D721Med (cell line): ENCODE measurements at places on chromosomes 13 and 19.

DNA sequence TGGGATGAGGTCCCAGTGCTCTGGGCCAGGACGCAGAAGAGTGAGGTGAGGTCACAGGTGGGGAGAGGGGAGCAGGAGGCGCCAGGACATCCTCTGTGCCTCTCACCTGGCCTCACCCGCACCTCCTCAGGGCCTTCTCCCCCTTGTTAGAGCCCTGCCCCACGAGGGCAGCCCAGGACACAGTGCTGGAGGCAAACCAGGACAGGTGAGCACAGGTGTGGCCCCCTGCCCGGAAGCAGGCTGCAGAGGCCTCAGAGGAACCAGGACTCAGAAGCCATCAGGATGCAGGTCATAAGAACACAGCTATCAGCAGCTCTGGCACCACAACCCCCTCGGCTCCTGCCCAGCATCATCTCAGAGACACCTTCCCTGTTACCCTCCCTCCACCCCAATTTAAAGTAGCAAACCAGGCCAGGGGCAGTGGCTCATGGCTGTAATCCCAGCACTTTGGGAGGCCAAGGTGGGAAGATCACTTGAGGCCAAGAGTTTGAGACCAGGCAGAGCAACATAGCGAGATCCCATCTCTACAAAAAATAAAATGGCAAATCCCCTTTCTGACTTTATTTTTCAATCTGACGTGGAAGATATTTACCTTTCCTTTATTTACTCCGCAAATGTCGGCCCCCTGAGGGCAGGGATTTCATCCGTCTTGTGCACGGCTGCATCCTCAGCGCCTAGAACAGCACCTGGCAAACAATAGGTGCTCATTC is at the start of gene CEACAM16:
CEACAM16 (plus strand) TSS at position 660 of the 710 bp plus-strand sequence. CDS start 2,306 bp downstream, outside the sequence.
- DNase-seq, result no peak

- DNase-seq, result no peak
Measured at GRCh38 chr13:35966024-35966423, 165.2 kb downstream of the DCLK1 start.

- no peak for DNase-seq
Measured at GRCh38 chr19:48751845-48752495, 471 bp downstream of the FUT1 start.

DNA sequence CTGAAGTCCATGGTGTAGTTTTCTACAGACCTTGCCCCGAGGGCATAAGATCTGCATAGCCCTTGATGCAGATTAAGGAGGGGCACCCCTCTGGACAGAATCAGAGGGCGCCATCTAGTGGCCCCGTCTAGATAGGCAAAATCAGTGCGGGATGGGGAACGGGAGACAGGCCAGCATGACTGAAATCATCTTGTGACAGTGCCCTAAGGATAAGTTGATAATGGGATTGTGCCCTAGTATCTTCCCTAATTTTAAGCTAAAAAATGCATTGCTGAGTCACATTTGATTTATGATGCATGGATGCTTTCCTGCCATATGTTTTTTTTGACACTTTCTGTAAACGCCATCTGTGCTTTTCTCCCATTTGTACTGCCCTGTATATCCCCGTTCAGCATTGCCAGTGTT is 19.0 kb upstream of the GPI start:
- peak; percentile 81 for DNase-seq

DNA sequence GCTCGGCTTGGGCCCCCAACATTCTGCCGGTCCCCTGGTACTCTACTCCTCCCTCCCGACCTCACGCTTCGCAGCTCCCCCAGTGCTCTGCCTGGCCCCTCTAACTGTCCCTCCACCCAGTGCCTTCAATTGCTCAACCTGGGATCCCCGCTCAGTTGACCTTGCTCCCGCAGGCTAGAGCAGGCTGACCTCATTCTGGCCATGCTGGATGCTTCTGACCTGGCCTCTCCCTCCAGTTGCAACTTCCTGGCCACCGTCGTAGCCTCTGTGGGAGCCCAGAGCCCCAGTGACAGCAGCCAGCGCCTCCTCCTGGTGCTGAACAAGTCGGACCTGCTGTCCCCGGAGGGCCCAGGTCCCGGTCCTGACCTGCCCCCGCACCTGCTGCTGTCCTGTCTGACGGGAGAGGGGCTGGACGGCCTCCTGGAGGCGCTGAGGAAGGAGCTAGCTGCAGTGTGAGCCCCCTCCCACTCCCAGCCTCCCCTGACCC is 3.6 kb downstream of the GTPBP3 start:
- no peak for DNase-seq

GRCh38 chr19:28605501-28606268 is 607.3 kb downstream of the UQCRFS1 start:
- no peak for DNase-seq

- peak; percentile 11 for DNase-seq
Measured at GRCh38 chr19:16467581-16467980, 4.2 kb downstream of the EPS15L1 start.

DNA sequence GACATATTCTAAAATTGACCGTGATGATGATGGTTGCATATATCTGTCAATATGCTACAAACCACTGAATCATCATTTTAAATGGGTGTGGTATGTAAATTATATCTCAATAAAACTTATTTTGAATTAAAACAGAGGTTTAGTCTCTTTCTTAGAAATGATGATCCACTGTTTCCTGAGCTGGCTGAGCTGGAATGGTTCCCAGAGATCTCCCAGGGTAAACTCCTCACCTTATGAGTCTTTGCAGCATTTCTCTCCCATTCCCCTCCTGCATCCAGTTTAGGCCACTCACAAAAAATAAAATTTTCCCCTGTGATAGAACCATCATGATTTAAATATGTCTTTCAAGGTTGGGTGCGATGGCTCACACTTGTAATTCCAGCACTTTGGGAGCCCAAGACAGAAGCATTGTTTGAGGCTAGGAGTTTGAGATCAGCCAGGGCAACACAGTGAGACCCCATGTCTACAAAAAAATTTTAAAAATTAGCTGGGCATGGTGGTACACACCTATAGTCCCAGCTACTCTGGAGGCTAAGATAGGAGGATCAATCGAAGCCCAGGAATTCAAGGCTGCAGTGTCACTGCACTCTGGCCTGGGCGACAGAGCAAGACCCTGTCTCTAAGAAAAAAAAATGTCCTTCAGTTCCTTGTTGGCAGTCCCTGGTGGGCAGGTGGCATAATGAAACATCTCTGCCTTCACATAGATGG is 46.1 kb downstream of the FLT1 start:
- no peak for DNase-seq

DNA sequence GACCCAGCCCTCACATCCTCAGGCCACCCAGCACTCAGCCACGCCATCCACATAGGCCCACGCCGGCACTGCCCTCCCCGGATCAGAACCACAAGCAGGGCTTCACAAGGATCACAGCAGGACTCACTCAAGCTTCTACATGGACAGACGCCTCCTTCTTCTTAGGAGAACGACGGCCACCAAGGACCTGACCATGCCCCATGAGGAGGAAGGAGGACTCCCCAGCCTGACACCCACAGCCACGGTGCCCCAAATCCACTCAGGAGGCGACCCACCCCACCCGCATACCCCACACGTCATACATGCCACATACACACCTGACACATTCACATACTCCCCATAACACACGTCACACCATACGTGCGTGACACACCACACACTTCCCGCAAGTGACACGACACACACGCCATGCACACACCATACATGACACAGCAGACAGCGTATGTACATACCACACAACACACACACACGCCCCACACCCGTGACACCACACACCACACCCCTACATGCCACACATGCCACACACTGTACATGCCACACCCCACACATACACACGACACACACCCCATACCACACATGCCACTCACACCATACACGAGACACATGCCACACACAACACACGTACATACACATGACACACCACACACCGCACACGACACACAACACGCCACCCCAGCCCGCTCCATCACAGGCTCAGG is 50.4 kb downstream of the MLLT1 start:
- no peak for DNase-seq

- DNase-seq, result peak; percentile 78
Measured at GRCh38 chr19:18234194-18234593, 8.0 kb upstream of the PDE4C start.

DNA sequence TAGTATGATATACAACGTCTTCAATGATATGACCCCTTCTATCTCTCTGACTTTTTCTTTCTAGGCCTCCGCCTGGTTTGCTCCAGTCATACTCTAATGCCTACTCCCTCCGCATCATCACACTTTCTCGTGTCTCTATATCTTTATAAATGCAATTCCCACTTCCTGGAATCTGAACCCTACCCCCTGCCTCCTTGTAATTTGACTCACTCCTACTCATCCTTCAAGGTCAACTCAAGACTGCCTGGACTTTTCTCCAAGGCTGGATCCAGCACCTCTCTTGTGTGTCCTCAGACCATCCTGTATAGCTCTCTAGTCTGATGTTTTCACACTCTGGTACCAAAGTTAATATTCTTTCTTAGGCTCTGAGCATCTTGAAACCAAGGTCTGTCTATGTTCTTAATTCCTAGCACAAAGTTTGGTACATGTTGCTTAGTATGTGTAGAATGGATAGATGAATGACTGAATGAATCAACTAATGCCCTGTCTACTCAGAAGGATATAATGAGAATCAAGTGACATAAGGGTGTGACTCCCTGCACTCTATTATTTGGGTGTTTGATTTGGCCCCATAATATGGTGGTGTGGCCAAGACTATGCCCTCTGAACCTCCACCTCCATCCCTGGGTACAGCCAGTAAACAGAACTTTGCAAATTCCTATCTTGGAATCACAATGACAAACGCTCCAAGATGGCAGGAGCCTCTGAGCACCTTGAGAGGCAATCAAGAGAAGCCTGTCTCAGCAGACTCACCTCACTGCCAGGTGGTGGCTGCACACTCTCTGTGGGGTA is 74.3 kb upstream of the SERP2 start:
- DNase-seq, result no peak

- no peak for DNase-seq
Measured at GRCh38 chr13:37934339-37935191, 65.0 kb upstream of the TRPC4 start.

GRCh38 chr13:42703740-42704139 is 77.6 kb upstream of the FAM216B start:
- no peak for DNase-seq

DNA sequence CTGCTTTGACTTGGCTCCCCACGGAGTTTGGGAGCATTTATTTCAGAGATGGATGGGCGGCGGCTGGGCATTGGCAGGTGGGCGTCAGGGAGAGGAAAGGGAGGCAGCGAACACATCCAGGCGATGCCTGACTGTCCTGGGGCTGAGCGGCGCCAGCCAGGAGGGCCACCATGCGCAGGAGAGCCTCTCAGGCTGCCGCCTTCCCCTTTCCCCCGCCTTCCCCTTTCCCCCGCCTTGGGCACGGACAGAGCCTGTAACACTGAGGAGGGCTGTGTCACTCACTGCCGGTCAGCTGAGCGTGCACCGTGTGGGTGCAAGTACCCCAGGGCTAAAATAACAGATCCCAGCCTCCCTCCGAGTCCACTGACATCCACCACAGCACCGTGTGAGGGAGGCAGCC is 11.4 kb downstream of the MCF2L start:
- no peak for DNase-seq
